ENCODE measurements at places on chromosomes 16 and 17. TPM values are rescaled to one million over a fixed set of nuclear protein-coding genes. Genes with fewer than 3 reads are reported as not detected.

DNA sequence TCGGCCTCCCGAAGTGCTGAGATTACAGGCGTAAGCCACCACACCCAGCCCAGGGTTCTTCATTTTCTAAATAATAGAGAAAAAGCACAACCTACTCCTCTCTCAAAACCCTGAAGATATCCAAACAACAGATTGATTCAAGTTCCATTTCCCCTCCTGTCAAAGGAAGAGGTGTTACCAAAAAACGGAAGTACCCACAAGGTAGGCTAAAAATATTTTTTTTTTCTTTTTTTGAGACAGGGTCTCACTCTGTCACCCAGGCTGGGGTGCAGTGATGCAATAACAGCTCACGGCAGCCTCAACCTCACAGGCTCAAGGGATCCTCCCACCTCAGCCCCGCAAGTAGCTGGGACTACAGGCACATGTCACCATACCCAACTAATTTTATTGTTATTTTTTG lies 18.9 kb downstream of the UTP6 start:
- H3K27me3 ChIP-seq: no peaks in the 10 kb centered on the region
- no peaks in the 10 kb centered on the region for H3K4me1 ChIP-seq
- no peak overlapping the region for H3K27ac ChIP-seq
- no peak overlapping the region for H3K4me3 ChIP-seq

DNA sequence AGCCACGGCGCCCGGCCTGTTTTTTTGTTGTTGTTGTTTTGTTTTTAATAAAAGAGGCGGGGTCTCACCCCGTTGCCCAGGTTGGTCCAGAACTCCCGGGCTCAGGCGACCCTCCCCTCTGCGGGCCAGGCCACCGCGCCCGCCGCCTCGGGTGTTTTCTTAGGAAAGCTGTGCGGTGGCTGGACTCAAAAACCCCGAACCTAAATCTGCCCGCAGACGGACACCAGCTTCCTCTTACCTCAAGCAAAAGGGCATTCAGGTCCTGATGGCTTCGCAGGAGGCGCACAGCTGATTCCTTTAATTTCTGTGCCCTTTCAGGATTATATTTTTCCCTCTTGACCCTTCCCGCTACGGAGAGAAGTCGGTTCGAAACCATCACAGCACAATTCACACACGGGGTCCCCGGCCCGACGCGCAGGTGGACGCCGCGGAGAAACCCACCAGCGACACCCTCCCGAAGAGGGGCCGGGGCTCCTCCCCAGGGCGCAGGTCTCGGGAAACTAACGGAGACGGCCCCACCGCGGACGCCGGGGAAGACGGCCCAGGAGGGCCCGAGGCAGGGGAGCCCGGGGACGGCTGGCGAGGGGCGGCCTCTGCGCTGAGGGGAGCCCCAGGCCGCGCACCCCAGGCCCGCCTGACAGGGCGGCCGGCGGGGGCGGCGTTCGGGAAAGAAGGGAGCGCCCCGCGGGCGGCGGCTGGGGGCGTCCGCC lies 653 bp downstream of the FANCA start:
- no peak for DNase-seq
- no peak overlapping the region for H3K27ac ChIP-seq
- H3K4me3 ChIP-seq: peak overlapping the region; percentile 73
- H3K36me3 ChIP-seq: no peaks in the 10 kb centered on the region
- H3K27me3 ChIP-seq: no peaks in the 10 kb centered on the region

DNA sequence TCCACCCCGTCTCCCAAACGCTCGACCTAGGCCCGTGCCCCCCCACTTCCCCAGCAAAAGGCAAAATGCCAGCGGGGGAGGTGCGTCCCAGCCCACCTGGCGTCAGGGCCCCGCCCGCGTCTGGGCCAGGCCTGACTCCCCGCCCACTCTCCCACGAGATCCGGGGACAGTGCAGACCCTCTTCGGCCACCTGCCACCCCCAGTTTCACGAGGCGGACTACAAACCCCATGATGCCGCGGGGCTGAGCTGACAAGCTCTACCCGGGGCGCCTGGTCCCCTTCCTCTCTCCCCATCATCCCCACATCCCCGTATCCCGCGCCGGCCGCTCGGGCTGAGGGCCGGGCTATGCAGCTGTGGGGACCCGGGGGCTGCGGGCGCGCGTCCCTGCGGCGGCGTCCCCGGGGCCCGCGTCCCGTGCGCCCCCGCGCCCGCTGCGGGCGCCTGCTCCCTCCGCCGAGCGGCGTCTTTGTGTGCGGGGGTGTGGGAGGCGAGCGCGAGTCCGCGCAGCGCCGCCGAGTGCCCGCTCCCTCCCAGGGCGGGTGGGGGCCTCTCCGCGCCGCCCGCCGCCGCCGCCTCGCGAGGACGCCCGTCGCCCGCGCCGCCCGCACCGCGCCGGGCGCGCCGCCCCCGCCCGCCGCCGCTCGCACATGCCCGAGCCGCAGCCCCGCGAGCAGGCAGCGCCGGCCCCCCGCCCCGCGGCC lies at the start of gene ANKRD13B:
TSS of gene ANKRD13B (plus strand) at position 283 of the 702 bp plus-strand sequence. CDS start 490 bp downstream, outside the sequence.
- DNase-seq: no peak
- H3K27ac ChIP-seq: no peak within 1 kb of the TSS
- peaks cover 28% of the 10 kb centered on the region for H3K4me1 ChIP-seq
- H3K27me3 ChIP-seq: no peaks in the 10 kb centered on the region
- no peaks in the 10 kb centered on the region for H3K36me3 ChIP-seq

GRCh38 chr16:54400261-54400660 lies 113.7 kb upstream of the IRX3 start:
- no peaks in the 10 kb centered on the region for H3K36me3 ChIP-seq
- H3K4me1 ChIP-seq: no peaks in the 10 kb centered on the region
- no peak overlapping the region for H3K27ac ChIP-seq
- H3K4me3 ChIP-seq: no peak overlapping the region

- no peak for DNase-seq
- no peaks in the 10 kb centered on the region for H3K27me3 ChIP-seq
- H3K4me1 ChIP-seq: peaks cover 3% of the 10 kb centered on the region
Observed at GRCh38 chr16:88333848-88334777, 48.6 kb upstream of the ZNF469 start.

- H3K4me3 ChIP-seq: peak overlapping the region; percentile 45
- H3K27me3 ChIP-seq: no peaks in the 10 kb centered on the region
- peaks cover 25% of the 10 kb centered on the region for H3K4me1 ChIP-seq
- H3K36me3 ChIP-seq: peaks cover 9% of the 10 kb centered on the region
Observed at GRCh38 chr16:10388988-10389387, 3.1 kb downstream of the ATF7IP2 start.

DNA sequence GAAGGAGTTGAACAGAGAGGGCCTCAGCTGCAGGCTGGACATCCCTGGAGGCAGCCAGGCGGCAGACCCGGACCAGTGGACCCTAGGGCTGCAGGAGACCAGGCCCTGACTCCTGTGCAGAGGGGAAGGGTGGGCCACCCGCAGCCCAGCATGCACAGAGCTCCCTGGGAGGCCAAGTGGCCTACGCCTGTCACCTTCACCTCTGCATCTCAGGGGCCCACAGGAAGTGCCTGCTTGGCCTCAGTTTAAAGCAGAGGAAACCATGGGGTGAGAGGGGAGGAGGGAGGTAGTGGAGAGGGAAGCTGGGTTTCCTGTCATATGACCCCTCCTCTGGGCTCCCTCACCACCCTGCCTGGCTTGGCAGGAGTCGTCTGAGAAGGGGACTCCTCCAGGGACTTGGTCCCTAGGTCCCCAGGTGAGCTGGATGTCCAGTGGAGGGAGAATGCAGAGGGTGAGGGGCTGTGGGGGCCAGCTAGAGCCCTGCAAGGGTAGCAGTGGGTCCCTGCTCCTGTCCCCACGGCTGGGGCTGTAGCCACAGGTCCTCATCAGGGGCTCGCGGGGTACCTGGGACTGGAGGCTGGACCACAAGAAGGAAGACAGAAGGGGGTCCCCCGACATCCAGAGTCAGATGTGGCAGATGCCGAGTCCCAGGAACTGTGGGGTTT lies at the start of gene TMC8:
TSS of gene TMC8 (plus strand) at position 335 of the 665 bp plus-strand sequence. CDS start 818 bp downstream, outside the sequence.
- H3K4me1 ChIP-seq: peaks cover 56% of the 10 kb centered on the region

DNA sequence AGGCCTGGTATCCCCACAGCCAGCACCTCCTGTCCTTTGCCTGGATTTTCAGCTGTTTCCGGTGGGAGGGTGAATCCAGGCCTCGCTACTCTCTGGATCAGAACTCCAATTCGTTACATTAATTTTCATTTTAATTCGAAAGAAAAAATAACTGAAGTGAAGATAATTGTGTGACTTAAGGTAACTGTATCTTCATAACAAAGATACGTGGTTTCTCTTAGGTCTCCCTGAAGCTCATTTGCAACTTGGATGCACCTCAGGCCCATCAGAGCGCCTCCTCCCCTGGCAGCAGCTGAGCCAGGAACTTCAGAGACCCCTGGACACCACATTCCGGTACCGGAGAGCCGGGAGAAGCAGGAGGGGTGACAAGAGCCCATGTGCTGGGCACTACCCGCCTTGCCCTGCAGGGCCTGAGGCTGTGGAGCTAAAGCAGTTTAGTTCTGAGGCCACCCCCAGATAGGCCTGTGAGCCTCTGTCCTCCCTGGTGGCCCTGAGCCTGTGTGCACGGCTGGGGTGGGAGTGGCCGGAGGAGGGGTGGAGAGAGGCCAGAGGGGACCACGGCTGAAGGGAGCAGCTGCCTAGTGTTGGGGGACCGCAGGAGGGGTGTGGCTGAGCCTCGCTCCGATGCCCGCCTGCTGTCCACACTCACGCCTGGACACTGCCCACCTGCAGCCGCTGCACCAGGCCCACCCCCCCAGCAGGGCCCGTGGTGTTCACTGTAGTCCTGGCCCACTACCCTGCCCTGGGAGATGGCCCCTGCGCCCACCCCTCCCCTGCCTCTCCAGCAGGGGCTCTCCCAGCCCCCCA lies 11.4 kb upstream of the DUS1L start:
- peak overlapping the region; percentile 71 for H3K27ac ChIP-seq
- no peak overlapping the region for H3K4me3 ChIP-seq
- H3K4me1 ChIP-seq: peaks cover 2% of the 10 kb centered on the region
- H3K36me3 ChIP-seq: no peaks in the 10 kb centered on the region
- no peaks in the 10 kb centered on the region for H3K27me3 ChIP-seq

DNA sequence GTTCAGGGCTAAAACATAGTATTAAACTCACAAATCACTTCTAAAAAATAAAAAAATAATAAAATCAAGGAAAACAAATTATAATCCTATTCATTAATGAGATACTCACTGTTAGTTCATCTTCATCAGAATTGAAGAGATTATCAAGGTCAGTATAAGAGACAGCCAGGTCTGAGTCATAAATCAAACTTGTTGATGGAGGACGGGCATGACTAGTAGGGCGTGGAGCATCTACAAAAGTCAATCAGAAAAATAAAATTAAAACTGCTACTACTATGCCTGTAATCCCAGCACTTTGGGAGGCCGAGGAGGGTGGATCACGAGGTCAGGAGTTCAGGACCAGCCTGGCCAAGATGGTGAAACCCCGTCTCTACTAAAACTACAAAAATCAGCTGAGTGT lies 59.1 kb upstream of the INTS2 start:
- H3K36me3 ChIP-seq: peaks cover 3% of the 10 kb centered on the region
- peaks cover 10% of the 10 kb centered on the region for H3K4me1 ChIP-seq
- no peak overlapping the region for H3K27ac ChIP-seq
- no peaks in the 10 kb centered on the region for H3K27me3 ChIP-seq

EMP2 gene
- not detected for total RNA-seq

RNF227 gene
- 1.4 TPM for total RNA-seq

ALOX12 gene
- 32.0 TPM for total RNA-seq

C16orf54 gene
- 172 TPM for total RNA-seq

Measured in T-helper 17 cell (primary cell).